ENCODE measurements at places on chromosomes 16 and 17.

DNA sequence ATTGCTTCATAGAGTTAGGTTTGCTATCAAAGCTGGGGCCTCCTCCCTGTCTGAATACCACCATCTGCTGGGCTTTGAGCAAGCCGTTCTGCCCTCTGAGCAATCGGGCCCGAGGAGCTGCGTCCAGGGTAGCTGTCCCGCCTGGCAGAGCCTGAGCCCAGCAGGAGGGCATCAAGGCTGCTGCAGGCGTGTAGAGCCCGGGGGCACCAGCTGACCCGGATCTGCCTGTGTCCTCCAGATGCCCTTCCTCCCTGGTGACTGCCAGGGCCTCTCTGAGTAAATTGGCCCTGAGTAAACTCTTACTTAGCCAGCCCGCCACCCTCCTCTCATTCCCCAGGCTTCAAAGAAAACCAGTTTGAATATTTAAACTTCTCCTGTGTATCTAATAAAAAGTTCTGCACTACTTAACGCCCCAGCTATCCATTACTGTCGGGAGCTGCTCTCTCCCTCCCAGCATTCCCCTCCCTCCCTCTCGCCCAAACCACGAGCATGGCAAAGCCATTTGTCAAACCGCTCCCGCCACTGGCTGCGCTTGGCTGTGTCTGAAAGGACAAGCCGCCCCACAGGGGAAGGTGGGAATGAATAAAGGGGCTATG lies 16.4 kb downstream of the CDK5RAP3 start:
- DNase-seq: no peak

DNA sequence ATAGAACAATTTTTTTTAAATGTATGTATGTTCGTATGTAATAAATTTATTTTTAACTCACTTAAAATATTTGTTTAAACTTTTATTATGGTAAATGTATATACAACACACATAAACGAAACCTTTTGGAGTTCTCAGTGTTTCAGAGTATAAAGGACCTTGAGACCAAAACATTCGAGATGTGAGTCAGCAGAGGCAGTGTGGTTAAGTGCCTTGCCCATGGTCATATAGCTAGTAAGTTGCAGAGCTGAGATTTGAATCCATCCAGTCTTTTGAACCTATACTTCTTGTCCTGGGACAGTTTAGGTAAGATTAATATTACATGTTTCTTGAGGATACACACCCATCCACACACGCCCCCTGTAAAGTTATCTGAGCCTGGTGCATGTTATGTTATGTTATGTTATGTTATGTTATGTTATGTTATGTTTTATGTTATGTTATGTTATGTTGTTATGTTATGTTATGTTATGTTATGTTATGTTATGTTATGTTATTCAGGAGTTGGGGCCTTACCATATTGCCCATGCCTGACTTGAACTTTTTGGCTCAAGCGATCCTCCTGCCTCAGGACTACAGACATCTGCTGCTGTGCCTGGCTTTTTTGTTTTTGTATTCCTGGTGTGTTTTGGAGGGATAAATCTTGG lies 41.8 kb downstream of the TNRC6A start:
- DNase-seq: no peak

- no peak for DNase-seq
Measured at GRCh38 chr17:77191244-77191643, 50.5 kb downstream of the SEC14L1 start.

- DNase-seq: no peak
Measured at GRCh38 chr17:63665527-63666214, 34.3 kb downstream of the LIMD2 start.

DNA sequence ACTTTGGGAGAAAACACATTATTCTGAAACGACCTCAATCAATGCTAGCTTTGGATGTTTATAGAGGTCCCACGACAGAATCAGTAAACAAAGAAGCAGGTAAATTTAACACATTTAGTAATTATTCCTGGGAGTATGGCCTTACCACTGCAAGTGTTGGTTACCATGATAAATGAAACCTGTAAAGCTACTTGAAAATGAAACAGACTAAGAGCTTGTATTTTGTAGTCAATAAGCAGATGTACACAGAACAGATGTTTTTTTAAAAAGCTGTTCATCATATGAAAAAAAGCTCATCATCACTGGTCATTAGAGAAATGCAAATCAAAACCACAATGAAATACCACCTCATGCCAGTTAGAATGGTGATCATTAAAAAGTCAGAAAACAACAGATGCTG lies 295.3 kb upstream of the XYLT1 start:
- DNase-seq: no peak

DNA sequence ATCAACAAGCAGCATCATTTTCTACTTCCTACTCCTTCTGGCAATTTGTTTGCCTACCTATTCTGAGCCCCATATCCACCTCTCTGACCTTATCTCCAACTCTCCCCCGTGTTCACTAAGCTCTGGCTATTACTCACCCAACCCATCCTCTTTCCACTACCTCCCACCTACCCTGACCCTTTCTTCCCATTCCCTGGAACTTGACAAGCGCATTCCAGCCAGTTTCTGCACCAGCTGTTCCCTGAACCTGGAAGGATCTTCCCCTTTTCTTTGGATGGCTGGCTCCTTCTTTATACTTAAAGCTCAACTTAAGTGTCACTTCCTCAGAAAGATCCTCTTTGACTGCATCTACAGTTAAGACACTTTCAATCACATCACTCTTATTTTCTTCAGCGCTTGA lies 2.2 kb downstream of the DCUN1D3 start:
- no peak for DNase-seq

DNA sequence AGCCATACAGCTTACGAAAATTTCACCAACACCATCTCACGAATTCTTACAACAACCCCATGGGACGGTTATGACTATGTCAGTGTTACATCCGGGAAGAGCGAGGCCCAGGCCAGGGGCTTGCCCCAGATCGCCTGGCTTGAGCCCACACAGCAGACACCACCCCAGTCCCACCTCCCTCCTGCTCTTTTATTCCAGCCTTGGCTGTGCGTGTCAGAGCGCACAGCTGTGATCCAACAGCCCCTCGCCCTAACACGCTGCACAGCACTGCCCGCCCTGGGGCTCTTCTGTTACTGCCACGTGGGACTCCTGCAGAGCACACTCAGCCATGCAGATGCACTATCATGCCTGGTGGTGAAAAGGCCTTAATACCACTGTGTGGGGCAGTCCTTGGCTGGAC lies 127.9 kb downstream of the ENGASE start:
- DNase-seq: no peak

DNA sequence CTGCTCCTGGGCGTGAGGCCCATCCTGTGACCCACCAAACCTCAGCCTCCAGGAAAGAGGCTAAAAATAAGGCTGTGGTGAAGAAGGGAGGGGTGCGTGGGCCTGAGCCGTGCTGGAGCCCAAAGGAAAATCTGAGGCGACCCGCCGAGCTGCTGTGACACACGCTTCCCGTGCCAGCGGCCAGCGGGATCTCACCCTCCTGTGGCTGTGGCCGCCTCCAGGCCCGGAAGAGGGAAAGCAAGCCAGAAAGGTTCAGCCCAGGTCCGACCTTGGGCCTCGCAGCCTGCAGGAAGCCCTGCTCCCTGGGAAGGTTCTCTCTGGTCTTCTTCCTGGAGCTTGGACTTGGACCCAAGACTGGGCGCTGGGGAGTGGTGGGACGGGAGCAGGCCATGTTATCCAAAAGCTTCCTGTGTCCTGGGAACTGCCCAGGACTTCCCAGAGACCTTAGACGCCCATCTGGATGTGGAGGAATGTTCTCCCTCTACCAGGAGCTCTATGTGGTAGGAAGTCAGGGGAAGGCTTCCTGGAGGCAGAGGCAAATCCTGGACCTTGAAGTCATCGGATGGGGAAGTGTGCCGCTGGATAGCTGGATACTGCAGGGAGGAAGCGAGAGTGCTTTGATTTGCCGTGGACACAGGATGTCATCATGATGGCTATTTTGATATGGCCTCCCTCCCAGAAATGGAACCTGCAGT lies 11.4 kb downstream of the SPNS2 start:
- no peak for DNase-seq

DNA sequence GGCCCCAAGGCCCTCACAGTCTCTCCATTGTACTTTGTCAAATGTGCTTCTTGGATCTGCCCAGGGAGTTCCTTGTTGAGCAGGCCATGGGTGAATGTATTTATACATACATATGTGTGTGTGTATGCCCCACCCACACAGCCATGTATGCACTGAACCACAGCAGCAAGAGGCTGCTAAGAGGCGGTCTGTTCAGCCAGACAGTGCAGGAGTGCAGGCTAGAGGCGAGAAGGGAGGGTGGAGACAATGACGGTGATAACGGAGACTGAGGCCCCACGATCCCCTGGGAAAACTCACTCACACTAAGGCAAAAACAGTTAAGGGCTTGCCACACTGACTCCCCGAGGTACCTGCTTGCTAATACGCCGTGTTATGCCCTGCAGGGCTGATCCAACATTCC lies 151.0 kb upstream of the CDC42EP4 start:
- DNase-seq: no peak

- DNase-seq: no peak
Measured at GRCh38 chr16:67509016-67509415, 19.6 kb upstream of the RIPOR1 start.

DNA sequence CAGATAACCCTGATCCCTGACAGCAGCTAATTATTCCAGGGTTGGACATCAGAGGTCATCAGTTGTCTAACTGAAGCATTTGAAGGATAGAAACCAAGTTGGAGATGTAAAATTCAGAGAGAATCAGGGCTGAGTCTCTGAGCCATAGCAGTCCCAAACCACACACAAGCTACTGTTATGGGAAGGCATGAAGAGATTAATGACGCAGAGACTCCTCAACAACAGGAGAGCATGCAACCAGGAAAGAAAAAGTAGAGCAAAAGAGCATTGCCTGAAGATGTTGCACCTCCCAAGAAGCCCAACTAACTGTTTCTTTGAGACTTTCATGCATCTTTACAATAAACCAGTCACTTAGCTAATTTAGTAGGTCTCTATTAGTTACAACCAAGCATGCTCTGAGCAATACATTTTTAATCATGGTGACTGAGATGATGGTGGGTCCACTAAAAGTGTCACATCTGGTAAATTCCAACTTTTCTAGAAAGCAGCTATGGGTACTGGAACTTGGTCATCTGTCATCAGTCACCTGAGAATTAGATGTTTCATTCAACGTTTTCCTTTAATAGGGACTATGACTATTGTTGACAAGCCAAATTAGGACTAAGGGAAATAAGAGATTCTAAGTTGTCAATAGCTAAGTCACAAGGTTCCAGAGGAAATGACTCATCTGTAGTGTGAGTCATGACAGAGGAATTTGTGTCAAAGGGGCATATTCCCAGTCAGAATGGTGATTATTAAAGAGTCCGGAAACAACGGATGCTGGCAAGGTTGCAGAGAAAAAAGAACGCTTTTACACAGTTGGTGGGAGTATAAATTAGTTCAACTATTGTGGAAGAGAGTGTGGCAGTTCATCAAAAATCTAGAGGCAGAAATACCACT lies 239.8 kb downstream of the CHD9NB start:
- DNase-seq: no peak

DNA sequence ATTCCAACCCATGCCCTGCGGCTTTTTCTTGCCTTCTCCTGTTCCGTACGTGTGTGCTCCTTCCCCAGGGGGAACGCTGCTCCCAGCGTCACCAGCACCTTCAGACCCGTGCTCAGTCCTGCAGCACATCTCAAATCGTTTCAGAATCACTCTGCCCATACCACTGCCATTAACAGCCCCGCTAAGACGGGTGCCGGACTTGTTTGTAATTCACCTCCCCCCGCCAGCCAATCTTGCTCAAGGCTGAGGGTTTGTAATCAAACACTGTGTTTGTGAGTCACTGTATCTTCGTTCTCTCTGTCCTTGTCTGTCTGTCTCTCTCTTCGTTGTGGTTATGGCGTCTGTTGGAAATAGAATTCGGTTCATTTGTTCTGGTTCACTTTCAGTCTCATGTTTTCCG lies 17.3 kb downstream of the CARD14 start:
- DNase-seq: no peak

GRCh38 chr17:83030432-83030831 lies 49.0 kb upstream of the METRNL start:
- peak; percentile 42 for DNase-seq

DNA sequence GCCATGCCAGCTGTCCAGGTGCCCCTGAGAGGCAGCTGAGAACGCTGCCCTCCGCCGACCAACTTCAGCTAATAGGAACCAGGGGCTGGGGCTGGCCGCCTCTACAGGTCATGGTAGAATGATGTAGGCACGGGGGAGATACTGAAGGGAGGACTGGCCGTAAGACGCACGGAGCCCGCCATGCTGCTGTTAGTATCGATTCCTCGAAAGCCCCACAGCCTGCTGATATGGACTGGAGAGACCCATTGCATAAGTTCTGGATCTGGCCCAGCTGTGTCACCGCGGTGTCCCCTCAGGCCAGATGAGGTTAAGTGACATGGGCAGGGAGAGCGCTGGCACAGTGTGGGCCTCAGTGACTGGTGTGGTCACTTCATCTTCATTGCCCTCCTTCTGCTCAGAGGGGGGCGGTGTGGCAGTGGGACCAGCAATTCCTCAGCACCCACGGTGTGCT lies 75.6 kb downstream of the AMFR start:
- DNase-seq: peak; percentile 85

GRCh38 chr17:2964831-2965230 lies 98.6 kb downstream of the OR1D5 start:
- peak; percentile 37 for DNase-seq

DNA sequence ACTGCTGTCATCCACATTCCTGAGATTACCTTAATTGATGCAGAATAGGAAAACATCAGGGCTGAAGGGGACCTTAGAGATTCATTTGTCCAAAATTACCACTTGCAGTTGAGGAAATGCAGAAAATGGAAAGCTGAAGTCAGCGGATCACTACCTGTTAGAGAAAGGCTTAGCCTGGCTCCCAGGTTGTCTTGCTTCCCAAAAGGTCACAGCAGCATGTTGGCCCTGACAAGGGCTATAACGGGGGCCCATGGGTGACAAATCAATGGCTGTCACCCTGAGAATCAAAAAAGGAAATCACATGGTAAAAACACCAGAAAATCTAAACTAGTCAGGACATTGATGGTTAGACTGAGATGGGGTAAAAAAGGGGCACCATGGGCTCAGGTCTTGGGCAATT lies 51.7 kb downstream of the HLF start:
- no peak for DNase-seq
